Astrocyte of the hippocampus (primary cell): ENCODE measurements at places on chromosomes 1 and 21.

DNA sequence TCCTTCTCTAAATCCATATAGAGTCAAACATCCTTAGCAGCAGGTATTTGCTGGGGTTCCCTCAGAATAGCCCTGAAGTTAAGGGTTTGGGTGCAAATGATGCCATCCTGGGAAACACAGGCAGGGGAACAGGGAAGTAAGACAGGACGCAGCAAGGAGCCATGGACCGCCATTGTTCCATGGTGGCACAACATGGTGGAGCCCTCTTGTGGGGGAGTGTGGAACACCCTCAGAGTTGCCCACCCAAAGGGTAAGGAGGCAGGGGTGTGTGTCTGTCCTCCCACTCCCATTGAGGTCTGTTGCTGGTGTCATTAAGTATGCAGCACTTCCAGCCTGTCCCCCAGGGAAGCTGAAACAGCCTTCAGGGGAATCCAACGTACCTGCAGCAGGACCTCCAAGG, 20.4 kb upstream of the RCAN1 start:
- no peak for DNase-seq

DNA sequence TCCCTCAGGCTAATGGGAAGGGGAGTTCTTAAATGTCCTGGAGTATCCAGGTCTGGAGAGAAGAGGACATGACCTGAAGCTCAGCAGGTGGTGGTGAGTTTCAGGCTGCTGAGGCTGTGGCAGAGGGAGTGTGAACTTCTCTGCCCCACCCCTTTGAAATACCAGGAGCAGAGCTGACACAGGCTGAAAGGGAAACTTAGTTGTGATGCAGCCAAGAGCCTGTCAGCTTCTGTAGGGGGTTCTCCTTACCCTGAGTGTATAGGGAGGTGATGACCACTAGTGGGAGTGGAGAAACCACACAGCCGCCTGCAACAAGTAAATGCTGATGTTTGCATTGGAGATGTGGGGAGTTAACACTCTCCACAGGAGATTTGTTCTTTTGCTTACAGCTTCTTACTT, 152.3 kb downstream of the FCRL5 start:
- no peak for DNase-seq

- no peak for DNase-seq
Measured at GRCh38 chr1:232393444-232394146, 236.3 kb downstream of the SIPA1L2 start.

DNA sequence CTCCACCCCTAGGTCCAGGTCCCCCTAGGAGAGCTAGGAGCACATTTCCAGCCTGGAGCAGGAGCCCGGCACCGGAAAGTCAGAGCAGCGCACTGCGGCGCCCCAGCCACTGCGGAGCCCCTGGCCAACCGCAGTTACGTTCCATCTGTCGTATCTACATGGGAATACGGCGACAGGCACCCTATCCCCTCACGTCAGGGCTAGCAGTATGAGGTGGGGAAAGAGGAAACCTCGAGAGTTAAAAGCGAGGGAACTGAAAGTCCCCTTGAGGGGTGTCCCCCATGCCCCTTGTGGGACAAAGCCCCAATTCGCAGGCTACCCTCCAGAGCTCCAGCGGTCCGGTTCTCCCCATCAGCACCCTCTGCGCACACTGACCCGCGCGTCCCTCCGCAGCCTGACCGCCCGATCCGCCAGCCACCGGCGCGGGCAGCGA, 995 bp downstream of the COLGALT2 start:
- DNase-seq, result peak; percentile 71

- no peak for DNase-seq
Measured at GRCh38 chr1:246048693-246049092, 458.4 kb downstream of the SMYD3 start.

GRCh38 chr1:184590163-184590750, 164.4 kb downstream of the EDEM3 start:
- DNase-seq, result no peak

DNA sequence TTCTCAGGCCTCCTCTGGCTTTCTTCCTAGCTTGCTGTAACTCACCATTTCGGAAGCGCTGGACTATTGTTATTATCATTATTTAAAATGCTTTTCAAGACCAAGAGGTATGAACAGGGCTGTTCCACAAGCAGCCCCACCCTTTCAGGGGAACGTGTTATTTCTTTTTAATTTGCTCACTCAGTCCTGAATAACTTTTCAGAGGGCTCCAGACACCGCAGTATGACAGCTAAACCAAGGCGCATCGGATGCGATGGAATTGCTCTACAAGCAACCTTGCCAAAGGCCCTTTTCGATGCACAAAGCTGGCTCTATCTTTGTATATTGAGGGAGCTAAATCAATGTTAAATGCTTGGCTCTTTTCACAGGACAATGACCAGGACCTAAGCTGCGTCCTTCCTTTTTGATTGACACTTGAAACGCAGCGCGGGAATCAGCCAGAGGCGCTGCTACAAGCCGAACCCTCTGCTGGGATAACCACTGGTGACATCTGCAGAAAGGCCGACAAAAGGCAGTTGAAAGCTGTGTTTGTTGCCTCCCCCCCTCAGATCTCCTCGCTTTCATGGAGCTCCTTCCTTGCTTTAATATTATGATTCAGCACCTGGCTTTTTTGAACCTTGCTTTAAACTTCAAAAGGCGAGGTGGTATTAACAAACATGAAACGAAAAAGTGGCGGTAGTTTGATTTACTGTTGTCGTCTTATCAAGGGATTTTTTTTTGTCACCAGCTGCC, 204.7 kb upstream of the PROX1 start:
- DNase-seq, result no peak

DNA sequence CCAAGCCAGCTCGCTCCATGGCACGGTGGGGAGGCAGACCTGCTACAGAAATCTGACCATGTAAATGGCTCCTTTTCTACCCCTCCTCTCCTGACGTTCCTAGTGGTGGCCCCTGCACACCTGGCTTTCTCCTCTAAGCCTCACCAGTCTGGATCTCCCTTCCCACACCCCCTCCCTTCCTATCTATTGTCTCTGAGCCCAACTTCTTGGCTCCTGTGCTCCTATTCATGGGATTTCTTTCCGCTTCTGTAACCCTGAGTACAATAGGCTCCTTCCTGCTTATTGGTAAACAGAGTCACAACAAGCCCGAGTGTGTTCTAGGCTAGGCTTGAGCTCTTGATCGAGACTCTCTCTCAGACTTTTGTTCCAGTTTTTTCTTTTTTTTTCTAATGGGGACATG, 17.6 kb downstream of the OPTC start:
- no peak for DNase-seq

GRCh38 chr1:66350001-66350547, 183.9 kb upstream of the SGIP1 start:
- DNase-seq, result peak; percentile 42

- DNase-seq, result no peak
Measured at GRCh38 chr1:166089804-166090203, 77.0 kb downstream of the FAM78B start.

DNA sequence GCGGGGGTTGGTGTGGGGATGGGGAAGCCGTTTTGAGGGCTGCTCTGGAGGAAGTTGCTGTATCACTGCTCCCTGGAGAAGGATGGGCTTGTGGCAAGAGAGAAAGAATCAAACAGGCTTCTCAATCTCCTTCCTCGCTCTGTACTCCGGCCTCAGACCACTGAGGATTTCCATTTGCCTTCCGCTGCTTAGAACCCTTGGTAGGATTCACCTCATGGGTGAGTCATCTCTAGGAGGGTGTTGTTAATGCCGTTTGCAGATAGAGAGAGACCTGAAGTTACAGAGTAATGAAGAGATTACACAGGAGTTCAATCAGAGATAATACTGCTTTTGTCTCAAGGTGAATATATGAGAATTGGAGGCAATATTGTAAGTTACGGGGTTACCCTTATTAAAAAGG, 15.3 kb downstream of the SLC35F3 start:
- no peak for DNase-seq

- DNase-seq, result no peak
Measured at GRCh38 chr1:61058483-61059245, 23.7 kb upstream of the NFIA start.

DNA sequence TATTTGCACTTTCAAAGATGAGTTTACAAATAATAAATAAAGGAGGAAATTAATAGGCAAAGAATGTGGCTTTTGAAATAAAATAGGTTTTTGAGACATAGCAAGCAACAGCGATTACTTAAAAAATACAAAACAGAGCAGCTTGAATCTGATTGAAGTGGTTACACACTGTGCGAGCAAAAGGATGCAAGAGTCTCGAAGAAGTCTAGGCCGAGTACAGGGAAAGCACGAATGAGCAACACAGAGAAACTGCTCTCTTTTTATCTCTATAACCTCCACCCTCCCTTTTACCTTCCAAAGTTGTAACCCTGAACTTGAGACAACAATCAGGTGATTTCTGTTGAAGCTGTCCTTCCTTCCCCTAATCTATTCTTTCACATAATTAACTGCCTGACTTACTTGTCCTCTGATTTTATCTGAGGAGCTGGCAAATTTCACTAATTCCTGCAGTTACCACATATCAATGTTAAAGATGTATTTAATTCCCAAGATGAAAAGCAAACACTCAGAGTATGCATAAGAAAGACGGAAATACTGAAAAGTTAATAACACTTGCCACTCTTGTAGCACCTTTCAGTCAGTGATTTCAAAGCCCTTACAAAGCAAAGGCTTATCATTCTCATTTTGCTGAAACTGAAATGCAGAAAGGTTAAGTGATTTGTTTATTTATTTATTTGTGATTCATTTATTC, 1030.1 kb downstream of the ADGRL2 start:
- DNase-seq, result no peak

- DNase-seq, result no peak
Measured at GRCh38 chr1:92563457-92564216, 76.9 kb upstream of the GFI1 start.

DNA sequence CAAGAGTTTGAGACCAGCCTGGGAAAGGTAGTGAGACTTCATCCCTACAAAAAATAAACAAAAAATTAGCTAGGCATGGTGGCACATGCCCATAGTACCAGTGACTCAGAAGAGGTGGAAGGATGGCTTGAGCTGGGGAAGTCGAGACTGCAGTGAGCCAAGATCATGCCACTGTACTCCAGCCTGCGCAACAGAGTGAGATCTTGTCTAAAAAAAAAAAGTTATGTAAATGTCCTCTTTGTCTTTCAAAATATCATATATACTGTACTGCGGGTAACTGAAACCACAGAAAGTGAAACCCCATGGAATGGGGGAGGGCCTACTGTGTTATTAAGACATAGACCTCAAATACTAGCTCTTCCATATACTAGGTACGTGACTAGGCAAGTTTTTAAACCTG, 20.8 kb downstream of the ACADM start:
- DNase-seq, result no peak

DNA sequence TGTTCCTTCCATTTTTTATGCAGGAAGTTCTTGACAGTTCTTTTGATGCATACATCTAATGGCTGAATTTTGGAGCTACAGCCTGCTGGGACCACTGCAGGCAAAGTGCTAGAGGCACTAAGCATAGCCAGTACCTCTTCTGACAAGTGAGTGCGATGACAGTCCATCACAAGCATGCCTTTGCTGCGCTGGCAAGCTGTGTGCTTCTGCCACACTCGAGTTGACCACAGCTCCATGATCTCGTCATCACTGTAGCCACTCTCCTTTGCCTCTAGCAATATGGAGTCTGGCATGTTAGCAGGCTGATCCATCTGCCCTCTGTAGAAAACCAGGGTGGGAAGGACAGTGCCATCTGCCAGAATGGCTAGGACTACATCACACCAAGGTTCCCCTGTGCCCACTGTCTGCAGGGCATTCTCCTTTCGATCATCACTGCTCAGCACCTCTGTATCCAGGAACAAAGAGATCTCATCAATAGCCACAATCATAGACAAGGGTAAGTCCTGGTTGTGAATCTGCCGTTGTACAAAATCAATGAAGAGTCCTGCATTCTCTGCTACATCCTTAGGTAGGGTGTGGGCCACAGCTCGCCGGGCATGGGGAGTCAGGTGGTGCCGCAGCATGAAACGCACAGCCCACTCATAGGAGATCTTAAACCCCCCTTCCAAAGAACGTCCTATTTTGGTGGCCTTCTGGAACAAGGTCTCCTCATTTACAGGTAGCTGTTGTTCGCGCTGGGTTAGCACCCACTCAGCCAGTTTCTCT, 6.0 kb downstream of the PSMB4 start:
- no peak for DNase-seq

- DNase-seq, result no peak
Measured at GRCh38 chr1:228394571-228395394, 11.9 kb downstream of the TRIM11 start.

DNA sequence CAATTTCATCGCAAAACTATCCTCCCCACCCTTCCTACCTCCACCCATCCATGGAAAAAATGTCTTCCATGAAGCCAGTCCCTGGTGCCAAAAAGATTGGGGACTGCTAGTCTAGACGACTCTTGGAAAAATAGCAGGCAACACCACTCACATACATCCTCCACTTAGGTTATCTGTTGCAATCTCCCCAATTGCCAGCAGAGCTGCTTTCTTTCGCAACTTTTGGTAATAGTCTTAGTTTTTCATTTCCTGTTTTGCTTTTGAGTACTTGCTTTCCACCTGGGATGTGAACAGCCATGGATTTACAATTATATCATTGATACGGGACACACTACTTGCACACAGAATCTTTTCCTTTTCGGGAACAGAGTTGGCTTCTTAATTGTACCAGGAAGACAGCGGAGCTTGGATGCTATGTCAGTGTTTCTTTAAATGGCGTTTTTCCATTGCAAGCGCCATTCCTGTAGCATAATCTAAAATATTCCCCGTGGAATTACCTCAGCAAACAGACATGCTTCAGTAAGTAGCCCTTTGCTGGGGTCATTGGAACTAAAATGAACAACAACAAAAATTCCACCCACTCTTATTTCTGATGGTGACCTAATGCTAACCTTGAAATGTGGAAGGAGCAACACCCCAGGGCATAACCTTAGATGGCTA, 183.3 kb upstream of the ADGRL2 start:
- no peak for DNase-seq

- DNase-seq, result no peak
Measured at GRCh38 chr1:171107262-171107940, 16.7 kb downstream of the FMO3 start.

DNA sequence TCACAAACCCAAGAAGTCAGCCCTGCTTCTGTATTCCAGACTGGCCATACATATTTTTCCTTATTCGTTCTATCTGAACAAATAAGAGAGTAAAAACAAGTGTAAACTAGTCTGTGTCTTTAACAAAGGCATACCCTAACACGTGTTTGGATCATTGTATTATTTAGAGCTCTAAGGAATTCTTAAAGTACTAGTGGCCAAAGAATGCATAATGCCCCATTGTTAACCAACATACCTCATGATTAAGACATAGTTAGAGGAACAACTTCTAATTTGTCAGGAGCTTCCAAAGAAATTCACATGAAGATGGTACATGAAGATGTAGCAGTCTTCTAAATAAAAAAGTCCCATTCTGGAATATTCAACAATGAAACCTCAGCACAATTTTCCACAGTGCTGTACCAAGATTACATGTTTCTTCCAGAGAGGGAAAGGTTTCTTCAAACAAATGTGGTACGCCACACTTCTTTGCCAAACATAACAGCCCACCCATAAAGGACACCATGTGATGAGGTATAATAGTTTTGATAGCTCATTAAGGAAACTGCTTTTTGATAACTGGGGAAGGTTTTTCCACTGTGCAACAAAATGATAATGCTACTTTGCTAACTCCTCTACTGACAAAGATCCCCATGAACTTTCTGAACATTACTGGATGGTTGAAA, 5.0 kb downstream of the PALMD start:
- DNase-seq, result peak; percentile 44
